Daoy (cell line): ENCODE measurements at places on chromosomes 2 and 18. TPM values are rescaled to one million over a fixed set of nuclear protein-coding genes. Genes with fewer than 3 reads are reported as not detected.
A peak's percentile ranks its signal among the peaks of the same experiment; 100 is the strongest.

- DNase-seq: no peak
Observed at GRCh38 chr2:100673691-100674485, 111.1 kb downstream of the PDCL3 start.

LOXL3 gene
- total RNA-seq: 54.5 and 62.0 TPM in 2 replicates

ERBB4 gene
- 0.03 and 0.06 TPM in 2 replicates for total RNA-seq

DNA sequence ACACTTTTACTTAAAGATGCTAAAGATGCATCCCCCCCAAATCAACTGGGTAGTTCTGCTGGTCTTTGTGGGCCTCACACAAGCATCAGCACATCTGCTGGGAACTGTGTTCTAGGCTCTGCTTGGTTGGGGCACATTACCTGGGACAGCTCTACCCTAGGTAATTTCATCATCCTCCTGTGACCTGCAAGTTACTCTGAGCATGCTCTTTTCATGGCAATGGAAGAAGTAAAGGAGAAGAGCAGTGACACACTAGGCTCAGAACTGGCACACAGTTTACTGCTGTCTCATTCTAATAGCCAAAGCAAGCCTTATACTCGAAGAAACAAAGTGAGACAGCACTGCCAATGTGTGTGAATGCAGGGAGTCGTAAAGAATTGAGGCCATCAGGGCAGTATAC lies 376.7 kb downstream of the XIRP2 start:
- no peak for DNase-seq

ALKAL2 gene
- 1.8 and 2.6 TPM in 2 replicates for total RNA-seq

DNA sequence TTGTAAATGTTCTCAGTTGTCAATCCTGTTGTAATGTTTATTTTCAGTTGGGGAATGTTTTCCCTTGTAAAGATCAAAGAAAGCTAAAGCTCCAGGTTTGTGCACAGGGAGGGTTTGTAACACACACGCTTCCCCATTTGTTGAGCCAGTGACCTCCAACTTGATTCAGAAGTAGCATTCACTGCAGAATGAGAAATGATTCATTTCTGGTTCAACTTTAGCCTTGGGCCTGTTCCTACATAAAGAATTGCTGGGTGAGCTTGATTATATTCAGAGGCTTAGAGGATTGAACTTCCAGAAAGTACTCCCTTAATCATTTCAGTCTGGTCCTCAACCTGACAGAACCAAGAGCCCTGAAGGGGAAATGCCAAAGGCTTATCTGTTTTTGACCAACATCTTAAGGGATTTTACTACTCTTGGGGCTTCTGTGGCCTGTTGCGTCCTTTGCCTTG lies 70.6 kb upstream of the CAVIN2 start:
- no peak for DNase-seq

DNA sequence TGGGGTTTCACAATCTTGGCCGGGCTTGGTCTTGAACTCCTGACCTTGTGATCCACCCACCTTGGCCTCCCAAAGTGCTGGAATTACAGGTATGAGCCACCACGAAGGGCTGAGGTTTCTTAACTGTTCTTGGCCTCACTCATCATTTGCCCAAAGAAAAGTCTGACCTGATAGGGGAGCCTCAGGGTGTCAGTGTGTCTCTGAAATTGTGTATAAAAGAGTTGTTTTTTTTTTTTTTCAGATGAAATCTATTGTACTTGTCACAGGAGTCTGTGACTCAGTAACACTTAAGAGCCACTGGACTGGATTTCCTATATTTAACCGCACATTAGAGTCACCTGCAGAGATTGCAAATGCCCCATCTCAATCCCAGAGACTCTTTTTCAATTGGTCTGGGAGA lies 16.9 kb downstream of the PMAIP1 start:
- peak; percentile 23 for DNase-seq

- peak; percentile 31 for DNase-seq
Observed at GRCh38 chr18:26383454-26384270, 157.4 kb downstream of the TAF4B start.

REG1B gene
- total RNA-seq: not detected in 2 replicates

DNA sequence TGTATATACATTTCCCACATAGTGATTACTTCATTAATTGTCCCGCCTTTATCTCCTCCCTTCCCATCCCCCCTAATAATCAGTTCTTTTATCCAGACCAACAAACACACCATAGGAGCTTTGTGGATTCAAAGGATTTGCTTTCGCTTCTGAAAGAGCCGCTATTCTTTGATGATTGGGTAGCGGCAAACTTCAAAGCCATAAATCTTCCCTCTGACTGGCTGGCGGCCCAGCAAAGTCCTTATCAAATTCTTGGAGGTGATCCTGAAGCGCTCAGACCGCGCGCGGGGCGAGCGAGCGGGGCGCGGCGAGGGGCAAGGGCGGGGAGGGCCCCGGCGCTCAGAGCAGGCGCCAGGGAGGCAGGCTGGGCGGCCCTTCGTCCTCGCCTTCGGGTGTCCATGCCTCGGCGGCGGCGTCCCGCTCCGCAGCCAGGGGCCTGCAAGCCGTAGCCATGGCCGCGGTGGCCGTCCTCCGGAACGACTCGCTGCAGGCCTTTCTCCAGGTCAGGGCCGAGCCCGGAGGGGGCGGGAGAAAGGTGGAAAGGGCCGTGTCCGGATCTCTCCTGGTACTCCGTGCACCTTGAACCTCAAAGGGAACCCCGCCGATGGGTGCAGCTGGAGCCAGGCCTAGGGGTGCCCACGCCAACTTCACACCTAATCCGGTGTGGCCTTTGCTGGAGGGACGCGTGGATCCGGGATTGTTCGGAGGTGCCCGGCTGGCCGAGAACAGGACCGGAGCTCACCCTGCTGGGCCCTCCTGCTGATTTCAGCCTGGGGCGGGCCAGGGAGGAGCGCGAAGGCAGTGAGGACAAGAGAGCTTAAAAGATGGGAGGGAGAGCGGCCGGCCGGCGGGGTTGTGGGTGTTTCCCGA lies at the start of gene SP5:
Gene SP5, plus strand, starts transcription at position 276 of the 870 bp plus-strand sequence. Its CDS starts 176 bp downstream, at position 452.
- peak; percentile 82 for DNase-seq

DNA sequence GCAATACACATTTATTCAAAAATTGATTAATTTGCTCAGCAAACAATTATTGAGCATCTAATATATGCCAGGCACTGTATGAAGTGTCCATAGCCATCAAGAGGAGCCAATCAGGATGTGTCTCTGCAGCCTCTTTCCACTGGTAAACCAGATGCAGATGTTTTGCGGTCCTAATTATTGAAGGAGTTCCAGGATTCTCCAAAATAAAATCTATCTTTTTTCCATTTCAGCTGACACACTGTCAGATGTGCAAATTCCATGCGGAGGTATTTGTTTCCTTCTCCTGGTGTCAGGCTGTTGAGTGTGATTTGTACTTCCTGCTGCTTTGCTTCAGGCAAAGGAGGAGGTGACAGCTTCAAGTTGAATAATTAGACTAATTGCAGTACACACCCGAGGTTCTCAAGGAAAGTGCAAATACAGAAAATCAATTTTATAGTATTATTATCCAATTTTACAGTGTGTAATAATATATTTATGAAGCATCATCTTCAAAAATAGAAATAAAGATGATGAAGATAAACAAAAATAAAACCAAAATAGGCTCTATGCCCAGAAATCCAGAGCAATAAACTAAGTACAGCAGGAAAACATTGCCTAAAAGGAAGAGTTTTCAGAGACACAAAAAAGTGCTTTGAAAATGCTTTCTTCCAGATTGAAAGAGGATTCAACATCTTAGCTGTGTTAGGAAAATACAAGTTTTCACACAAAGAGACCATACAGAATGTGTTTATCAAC lies 1352.9 kb upstream of the CHAC2 start:
- DNase-seq: no peak

- peak; percentile 10 for DNase-seq
Observed at GRCh38 chr2:207683438-207683837, 28.0 kb upstream of the CCNYL1 start.

RNF103 gene
- 5.8 and 7.0 TPM in 2 replicates for total RNA-seq

TBC1D8 gene
- total RNA-seq: 4.4 and 5.1 TPM in 2 replicates

GRCh38 chr2:177164584-177165052 lies 48.0 kb upstream of the HNRNPA3 start:
- peak; percentile 83 for DNase-seq

ABCG5 gene
- total RNA-seq: not detected in 2 replicates

- peak; percentile 79 for DNase-seq
Observed at GRCh38 chr2:95323347-95324155, 26.4 kb downstream of the KCNIP3 start.

GRCh38 chr18:24271381-24272228 lies 126.0 kb downstream of the OSBPL1A start:
- peak; percentile 81 for DNase-seq

RGPD4 gene
- not detected in 2 replicates for total RNA-seq

- DNase-seq: no peak
Observed at GRCh38 chr18:21831413-21831831, 90.8 kb downstream of the MIB1 start.

DNA sequence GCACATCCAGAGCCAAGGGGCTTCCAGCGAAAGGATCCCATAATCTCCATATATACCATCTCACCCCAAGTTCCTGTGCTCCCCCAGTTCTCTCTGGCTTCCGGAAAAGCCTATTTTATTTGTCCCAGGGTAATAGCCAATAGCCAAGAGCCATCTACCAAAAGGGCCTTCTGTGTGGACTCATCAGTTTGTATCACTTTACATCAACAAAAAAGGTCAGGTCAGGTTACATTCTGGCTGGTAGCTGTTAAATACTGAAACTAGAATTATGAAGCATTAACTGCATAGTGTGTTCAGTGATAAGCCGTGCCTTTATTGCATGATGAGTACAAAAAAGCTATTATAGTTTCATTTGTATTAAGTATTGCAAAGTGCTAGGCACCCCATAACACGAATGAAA lies 223.7 kb downstream of the IRS1 start:
- no peak for DNase-seq

DNA sequence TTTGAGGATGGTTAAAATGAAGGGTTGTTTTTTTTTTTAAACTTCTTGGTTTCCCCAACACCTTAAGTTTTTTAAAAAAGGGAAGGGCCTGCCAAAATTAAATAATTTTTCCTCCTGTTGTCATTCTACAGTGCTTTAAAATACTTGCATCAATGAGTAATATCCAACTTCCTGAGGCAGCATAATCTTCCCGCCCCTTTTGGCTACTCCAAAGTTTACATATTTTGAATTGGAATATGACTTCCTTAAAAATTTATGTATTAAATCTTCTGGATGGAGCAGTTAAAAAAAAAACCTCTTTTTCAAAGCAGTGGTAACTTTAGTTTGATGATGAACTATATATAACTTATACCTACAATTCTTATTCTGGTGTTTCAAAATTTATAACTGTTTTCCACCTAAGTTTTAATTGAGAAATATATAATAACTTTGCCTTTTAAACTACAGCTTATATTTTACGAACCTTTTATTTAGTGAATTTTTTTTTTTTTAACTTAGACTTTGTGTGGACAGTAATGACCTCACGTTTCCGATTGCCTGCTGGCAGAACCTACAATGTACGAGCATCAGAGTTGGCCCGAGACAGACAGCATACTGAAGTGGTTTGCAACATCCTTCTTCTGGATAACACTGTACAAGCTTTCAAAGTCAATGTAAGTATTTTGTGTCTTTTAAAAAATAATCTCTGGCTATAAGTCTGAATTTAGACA lies 49.8 kb downstream of the PTPN4 start:
- peak; percentile 37 for DNase-seq

CLHC1 gene
- 3.6 and 7.0 TPM in 2 replicates for total RNA-seq

GRCh38 chr2:105188343-105188742 lies 53.2 kb upstream of the GPR45 start:
- no peak for DNase-seq

RASGRP3 gene
- 3.2 and 6.7 TPM in 2 replicates for total RNA-seq

- DNase-seq: peak; percentile 58
Observed at GRCh38 chr2:109613081-109613921, 465 bp downstream of the SEPTIN10 start.

DNA sequence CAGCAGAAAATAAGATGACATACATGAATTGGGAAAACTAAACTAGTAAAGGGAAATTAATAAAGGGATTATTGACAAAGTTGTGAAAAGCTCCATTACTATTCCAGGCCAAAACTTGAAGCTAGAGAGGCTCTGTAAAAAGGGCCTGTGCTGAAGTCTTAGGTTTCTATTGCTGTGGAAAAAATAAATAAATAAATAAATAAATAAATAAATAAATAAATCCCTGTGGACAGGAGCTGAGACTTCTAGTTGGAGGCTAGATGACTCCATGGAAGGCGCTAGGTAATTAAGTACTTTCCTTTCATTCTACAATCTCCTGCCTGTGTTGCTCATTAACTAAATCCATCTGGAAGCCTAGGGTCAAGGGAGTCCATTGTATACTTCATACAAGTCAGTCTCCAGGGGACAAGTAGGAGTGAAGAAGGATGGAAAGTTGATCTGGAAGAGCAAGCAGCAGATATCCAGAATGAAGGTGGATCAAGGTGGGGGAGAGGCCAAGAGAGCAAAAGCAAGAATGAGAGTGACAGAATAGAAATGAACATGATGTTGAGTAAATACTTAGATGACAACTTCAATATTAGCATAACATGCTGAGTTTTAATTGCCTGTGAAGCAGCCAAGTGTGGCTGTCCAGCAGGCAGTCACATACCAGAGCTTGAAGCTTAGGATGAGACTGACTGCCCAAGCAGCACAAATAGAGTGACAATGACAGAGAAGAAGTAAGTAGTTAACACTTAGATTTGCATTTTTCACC lies 26.2 kb upstream of the CCNT2 start:
- no peak for DNase-seq

- no peak for DNase-seq
Observed at GRCh38 chr2:146678516-146678915, 1166.3 kb upstream of the ACVR2A start.

- peak; percentile 0 for DNase-seq
Observed at GRCh38 chr2:3630631-3631030, 27.4 kb upstream of the ALLC start.

CCDC148 gene
- total RNA-seq: 0.46 and 4.9 TPM in 2 replicates

DNA sequence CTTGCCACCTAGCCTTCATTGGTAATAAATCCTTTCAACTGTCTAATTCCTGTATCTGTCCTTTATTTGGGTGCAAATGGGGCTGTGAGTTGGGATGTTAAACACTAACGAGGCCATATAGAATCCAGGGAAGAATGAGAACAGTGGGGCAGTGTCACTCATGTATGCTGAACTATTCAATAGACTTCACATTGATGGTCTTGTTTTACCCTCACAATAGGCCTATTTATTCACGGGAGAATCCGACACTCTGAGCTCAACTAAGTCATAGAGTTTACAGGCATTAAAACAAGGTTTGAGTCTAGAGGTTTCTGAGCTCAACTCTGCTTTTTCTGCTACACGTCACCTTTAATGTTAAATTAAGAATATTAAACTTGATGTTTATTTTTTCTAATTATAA lies 421.6 kb downstream of the SOX11 start:
- DNase-seq: no peak

DNA sequence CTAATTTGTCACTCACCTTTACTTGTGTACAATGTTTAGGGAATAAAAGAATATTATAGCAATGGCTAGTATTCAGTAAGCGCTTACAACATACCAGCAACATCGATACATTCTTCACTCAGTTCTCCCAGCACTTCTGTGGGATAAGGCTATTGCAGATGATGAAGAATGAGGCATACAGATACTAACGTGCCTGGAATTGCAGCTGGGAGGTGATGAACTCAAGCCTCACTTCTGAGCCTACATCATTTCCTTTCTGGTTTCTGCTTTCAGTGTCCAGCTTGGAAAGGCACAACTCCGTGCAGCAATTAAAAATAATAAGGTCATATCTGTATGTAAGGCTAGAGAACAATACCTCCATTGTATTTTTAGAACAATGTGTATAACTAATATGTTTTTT lies 95.4 kb upstream of the AQP4 start:
- peak; percentile 7 for DNase-seq

GRCh38 chr2:45330637-45331409 lies 280.2 kb downstream of the SRBD1 start:
- DNase-seq: peak; percentile 64

GRCh38 chr2:103232865-103233264 lies 471.0 kb downstream of the TMEM182 start:
- peak; percentile 49 for DNase-seq

AAMP gene
- 237 and 278 TPM in 2 replicates for total RNA-seq

GRCh38 chr2:48144777-48145176 lies 238.5 kb upstream of the FBXO11 start:
- DNase-seq: peak; percentile 48
